ENCODE measurements at places on chromosomes 16 and 17.

DNA sequence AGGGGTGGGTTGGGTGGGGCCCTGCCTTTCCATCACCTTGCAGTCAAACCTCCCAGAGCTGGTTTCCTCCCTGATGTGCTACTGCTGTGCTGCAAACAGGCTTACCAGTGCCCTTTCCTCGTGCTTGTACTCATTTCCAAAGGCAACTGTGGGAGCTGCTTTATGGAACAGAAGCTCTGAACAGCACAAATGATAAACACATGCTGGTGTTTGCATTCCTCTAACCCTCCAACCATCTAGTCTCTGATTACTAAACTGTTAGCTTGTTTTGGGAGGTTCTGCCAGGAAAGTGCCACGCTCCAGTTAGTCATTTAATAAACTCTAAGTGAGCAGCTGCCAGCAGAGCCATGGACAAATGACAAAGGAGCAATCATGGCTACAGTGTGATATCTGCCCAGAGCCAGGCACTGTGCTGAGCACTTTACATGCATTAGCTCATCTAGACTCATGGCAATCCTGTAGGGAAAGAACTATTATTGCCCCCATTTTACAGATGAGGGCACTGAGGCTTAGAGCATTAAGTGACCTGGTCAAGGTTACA is 110.4 kb downstream of the VAT1L start:
- no peak for DNase-seq

DNA sequence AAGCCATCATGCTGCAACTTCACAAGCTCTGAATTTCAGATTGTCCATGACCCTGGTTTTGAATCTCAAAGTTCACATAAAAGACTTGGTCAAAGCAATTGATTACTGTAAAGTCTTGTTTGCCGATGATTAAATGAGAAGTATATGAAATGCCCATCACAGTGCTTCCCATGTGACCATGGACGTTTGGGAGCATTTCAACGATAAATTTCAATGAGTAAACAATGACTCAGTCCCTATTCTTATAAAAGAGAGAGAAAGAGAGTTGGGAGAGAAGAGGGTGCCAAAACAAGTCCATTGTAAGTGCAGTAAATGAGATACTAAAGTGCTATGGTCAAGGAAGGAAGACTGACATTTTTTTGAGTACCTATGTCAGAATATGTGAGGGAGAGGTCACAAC is 276.9 kb downstream of the SOX9 start:
- DNase-seq, result no peak

- no peak for DNase-seq
These were observed 209.7 kb downstream of the MSI2 start for GRCh38 chr17:57466017-57466471.

DNA sequence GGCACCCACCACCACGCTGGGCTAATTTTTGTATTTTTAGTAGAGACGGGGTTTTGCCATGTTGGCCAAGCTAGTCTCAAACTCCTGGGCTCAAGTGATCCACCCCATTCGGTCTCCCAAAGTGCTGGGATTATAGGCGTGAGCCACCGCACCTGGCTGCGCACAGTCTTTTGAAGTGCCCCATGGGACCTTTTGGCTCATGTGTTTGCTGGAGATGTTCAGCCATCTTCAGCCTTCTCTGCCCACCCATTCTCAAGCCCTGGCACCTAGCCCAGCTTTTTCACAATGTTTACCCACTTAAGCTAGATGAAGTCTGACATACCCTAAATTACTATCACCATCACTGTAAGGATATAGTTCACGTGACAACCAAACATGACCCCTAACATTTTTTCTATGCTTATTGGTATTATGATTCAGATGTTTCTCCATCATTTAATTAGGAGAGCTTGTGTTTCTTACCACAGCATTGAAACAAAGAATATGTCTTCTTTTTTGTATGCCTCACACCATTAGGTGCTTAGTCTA is 32.3 kb downstream of the PECAM1 start:
- no peak for DNase-seq

GRCh38 chr17:15999974-16000827 is 577 bp downstream of the TTC19 start:
- no peak for DNase-seq

DNA sequence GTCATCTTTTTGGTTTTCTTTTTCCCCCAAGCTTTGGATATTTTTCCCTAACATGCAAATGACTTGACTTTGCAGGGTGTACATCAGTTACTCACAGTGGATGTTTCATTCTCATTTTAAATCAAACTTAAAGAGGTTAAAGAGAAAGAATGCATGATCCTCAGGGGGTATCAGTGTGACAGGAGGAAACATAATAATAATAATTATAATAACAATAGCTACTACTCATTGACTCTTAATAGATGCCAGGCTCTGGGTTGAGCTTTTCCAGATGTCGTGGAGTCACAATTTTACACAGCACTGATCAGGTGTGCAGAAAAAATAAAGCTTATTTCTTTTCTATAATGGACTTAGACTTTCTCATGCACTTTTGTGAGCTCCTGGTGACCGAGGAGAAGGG is 157.2 kb upstream of the CACNG3 start:
- no peak for DNase-seq

- DNase-seq, result no peak
These were observed 9.3 kb downstream of the PGAP3 start for GRCh38 chr17:39678340-39679116.

- DNase-seq, result no peak
These were observed 89.0 kb downstream of the C17orf67 start for GRCh38 chr17:56744721-56745120.

- DNase-seq, result no peak
These were observed 94.0 kb upstream of the METRNL start for GRCh38 chr17:82985428-82985805.

DNA sequence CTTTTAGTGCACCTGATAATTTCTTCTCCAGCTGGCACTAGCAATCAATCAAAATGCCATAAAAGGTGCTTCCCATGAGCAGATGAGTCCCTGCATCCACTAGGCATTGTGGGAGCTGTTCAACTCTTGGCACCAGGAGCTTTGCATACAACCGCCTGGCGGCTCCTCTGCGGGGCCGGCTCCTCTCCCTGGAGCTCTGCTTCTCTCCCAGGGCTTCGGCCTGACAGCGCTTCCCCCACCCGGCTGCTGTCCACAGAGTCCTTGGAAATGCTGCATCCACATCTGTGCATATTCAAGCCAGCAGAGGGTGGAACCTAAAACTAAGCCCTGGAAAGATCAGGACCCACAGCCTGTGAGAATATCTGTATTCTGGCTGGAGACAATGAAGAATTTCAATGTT is 62.9 kb downstream of the LMF1 start:
- DNase-seq, result no peak

DNA sequence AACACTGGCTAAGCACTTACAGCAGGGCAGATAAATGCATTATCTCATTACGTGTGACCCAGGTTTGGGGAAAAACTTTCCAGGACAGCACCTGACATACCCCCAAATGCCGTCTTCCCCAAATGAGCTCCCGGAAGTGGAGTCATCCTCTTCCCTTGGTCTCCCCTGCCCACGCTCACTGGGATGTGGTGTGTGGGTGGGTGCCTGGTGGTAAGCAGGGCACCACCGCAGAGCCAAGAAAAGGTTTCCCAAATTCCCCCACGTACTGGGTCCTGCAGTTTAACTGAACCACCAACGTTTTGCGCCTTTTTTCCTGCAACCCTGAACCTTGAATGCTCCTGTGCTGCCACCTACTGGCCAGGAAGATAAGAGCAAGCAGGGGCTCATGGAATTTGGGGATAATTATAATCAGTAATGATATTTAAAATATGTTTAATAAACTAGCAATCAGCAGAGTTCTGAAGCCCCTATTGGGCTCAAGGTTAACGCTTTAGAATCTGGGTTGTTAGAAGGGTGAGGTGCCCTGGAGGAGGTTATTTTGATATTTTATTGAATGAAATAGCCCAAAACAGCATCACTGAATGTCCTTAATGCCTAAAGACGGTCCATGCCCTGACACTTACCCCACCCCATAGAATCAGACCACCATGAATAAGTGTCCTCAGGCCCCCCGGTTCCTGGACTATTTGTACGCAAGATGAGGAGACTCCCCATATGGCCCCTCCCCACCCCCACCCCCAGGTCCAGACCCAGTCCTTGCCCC is 8.0 kb downstream of the SPPL2C start:
- no peak for DNase-seq

GRCh38 chr17:79677646-79678045 is 53.1 kb upstream of the ENPP7 start:
- no peak for DNase-seq

GRCh38 chr17:28908640-28909167 is 5.8 kb upstream of the DHRS13 start:
- DNase-seq, result peak; percentile 40

- DNase-seq, result no peak
These were observed 13.7 kb downstream of the ZBTB4 start for GRCh38 chr17:7465597-7466275.

GRCh38 chr17:4738136-4739121 is 1.2 kb upstream of the ZMYND15 start:
- no peak for DNase-seq

DNA sequence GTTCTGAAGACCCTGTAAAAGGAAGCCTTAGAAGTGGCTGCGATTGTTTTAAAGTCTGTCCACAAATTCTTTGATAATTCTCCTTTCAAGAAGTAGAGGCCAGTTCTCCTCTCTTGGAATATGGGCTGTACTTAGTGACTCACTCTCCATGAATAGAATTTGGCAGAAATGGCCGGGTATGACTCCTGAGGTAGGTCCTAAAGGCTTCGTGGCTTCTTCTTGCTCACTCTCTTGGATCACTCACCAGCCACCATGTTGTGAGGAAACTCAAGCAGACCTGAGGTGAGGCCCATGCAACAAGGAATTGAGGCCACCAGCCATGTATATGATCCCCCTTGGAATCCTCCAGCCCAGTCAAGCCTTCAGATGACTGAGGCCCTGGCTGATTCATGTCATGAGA is 75.8 kb downstream of the WWOX start:
- no peak for DNase-seq

GRCh38 chr17:3817851-3818605 is 17.0 kb upstream of the ITGAE start:
- DNase-seq, result no peak

DNA sequence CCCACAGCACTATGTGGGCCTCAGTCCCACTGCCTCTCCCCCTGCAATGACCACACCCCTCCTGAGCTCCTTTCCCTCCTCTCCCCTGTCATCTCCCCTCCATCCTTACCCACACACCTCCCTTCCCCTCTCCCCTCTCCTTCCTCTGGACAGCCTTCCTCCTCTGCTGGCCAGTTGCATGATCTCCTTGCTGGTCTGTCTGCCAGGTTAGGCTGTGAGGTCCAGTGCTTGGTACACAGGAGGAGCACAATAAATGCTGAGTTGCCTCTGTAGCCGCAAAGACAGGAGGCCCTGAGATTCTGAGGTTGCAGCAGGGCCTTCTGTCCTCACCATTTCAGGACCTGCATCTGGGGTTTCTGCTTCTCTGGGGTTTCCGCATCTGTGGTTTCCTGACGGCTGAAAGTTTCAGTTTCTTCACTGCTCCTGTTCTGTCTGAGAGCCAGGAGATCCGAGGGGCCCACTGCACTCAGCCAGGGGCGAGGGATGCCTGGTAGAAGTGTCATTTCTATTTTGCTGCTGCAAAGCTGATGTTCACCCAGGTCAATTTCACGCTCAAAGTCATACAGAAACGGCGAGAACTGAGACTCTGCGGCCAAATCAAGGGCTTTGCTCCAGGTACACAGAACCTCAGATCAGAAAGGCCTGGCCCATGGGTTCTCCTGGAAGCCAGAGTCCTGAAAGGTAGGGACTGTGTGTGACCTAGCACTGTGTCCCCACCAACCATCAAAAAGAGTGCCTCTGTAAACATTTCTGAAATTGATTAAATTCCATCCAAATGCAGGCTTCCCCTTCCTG is 4.6 kb upstream of the SLC12A3 start:
- DNase-seq, result no peak

- DNase-seq, result no peak
These were observed 65.3 kb upstream of the NOL11 start for GRCh38 chr17:67652433-67652832.

- DNase-seq, result no peak
These were observed 2.3 kb downstream of the ALYREF start for GRCh38 chr17:81888988-81889595.

DNA sequence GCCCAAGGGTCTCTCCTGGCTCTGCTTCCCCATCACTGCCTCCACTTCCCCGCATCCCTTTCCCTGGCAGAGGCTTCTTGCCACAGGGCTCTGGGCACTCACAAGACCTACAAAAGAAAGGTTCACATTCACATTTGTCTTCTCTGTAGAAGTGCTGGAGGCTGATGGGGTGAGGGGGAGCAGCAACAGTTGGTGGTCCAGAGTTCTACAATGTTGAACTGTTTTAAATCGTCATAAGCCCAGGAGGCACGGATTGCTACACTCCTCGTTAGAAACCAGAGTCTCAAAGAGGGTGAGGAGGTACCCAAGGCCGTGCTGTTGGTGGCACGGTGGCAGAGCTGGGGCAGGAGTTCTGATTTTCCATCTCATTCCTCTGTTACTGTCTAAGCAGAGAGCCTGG is 5.8 kb upstream of the RAI1 start:
- no peak for DNase-seq

- no peak for DNase-seq
These were observed 1.9 kb downstream of the MNT start for GRCh38 chr17:2398655-2399571.

GRCh38 chr17:40287159-40287493 is 553 bp upstream of the CDC6 start:
- DNase-seq, result no peak

DNA sequence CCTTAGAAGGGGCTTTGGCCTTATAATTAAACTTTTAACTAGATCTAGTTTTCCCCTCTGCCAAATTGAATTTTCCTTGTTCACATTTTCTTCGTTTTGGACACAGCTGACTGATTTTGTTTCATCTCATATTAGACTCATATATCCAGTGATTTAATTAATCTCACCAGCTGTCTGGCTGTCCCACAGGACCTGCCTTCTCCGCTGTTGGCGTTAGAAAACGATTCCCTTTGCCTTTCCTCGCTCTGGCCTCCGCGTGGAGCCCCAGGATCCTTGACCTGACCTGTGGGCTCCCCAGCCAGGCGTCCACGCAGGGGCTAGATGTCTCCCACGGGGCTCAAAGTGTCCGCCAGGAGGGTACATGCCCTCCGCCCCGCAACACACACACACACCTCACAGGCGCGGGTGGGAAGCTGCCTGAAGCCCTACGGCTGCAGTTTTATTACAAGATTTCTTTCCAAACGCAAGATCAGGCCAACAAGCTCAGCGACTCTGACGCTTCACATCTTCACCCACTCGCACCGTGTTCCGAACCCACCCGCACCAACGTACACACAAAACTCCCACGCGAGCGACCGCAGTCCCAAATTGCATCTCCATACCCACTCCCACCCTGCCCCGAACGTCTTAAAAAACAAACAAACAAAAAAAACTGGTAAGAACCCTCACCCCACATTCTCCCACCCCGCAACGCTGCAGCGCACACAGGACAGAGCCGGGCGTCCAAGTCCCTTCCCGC is 1.1 kb downstream of the RPRML start:
- no peak for DNase-seq

DNA sequence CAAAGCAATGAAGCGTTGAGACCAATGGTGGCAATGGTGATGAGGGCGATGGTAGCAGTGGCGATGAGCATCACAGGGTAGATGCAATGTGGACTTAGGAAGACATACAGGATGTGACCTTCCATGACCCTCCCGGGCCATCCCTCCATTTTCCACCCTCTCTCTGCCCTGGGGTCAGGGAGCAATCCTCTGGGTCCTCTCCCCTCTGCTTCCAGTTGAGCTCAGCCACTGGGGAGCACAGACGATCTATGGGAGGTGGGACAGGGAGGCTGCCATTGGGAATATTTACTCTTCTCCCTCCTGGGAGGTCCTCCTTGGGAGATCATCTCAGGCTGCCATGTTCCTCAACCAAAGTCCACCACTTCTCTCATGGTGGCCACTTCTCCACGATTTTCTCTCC is 260.7 kb upstream of the FOXF1 start:
- DNase-seq, result no peak

GRCh38 chr17:28320215-28321061 is 1.4 kb downstream of the TMEM97 start:
- no peak for DNase-seq
